HAP-1 (cell line): ENCODE measurements at places on chromosomes 1 and 21.

DNA sequence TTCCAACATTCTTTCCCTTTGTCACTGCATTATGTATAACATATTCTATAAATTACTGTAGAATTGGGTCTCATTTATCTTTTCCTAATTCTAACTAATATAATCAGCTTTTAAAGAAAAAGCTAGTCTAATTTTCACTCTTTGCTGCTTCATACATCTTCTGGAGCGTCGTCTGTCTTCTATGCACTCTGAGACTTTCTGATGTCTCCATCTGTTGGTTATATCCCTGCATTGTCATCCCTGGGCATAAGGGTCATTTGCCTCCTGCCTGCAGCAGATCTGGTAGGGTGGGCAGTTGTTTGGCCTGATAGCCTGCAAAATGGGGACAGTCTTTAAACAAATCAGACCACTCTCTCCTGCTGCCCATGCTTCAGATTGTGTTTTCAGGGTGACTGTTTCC lies 40.8 kb upstream of the DYNLT5 start:
- DNase-seq, result no peak

DNA sequence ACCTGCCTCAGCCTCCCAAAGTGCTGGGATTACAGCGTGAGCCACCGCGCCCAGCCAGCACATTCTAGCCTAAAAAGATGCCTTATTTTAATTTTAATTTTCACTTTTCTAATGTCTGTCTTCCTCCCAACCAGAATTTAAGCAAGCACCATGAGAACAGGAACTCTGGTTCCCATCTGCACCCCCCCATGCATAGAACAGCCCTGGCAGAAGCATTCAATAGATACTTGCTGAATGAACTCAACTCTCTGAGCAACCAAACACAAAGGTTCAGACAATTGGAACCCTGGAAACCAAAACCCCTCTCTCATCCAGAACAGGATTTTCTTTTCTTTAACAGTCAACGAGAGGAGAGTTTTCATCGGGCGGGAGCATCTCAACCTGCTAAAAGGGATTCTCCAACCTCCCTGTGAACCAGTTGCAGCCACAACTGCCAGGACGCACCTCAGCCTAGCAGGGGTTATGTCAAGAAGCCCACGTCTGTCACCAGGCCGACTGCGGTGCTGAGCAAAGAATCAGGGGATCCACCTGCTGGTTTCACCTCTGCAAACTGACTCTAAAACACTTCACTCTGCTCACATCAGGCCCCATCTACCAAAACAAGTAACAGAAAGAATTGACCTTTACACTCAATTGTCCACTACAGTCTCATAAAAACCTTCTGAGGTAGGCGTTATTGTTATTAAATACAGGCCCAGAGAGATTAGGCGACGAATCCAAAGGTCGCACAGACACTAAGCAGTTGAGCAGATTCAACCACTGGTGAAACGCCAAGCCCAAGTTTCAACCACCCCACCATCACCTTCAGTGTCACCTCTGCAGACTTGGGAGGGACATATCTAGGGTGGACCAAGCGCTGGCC lies 1.7 kb downstream of the KIAA2013 start:
- no peak for DNase-seq

GRCh38 chr1:88777604-88778149 lies 93.6 kb downstream of the PKN2 start:
- no peak for DNase-seq

- no peak for DNase-seq
These were observed 13.5 kb downstream of the PLA2G2D start for GRCh38 chr1:20105856-20106255.

- DNase-seq, result no peak
These were observed 15.7 kb downstream of the AVPR1B start for GRCh38 chr1:206101351-206102045.

GRCh38 chr1:244171241-244171985 lies 120.3 kb downstream of the ZBTB18 start:
- no peak for DNase-seq

DNA sequence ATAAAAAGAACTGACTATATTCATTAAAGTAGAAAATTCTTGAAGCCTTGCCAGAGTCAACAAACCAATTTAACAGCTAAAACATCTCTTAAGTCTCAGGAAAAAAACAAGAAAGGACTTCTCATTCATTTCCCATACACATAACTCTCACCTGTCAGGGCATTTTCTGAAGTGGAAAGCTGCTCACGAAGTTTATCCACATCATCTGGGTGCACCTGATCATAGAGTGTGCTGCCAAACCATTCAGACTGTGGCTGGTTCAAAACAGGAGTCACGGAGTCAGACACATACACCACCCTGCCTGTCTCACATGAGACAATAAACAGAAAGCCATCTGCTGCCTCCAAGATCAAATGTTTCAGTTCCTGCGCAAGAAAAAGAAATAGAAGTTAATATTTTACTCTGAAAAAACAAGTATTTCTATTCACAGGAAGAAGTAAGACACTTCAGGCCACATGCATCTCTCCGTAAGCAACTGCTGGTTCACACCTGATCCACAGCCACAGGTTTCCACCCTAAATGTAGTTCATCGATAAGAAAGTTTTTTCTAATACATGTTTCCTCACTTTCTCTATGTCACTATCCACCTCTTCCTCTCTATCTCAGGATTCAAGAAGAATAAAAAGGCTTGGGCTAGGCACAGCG lies 28.2 kb upstream of the CTSK start:
- DNase-seq, result no peak

GRCh38 chr1:211783897-211784296 lies 46.7 kb downstream of the LPGAT1 start:
- DNase-seq, result no peak

GRCh38 chr1:93384656-93385055 lies 38.9 kb downstream of the DR1 start:
- no peak for DNase-seq

- DNase-seq, result no peak
These were observed 88.7 kb downstream of the RABGAP1L start for GRCh38 chr1:174248041-174248440.

GRCh38 chr1:58890113-58890512 lies 106.3 kb upstream of the JUN start:
- DNase-seq, result no peak

- no peak for DNase-seq
These were observed 741 bp downstream of the DUSP10 start for GRCh38 chr1:221740993-221741702.

DNA sequence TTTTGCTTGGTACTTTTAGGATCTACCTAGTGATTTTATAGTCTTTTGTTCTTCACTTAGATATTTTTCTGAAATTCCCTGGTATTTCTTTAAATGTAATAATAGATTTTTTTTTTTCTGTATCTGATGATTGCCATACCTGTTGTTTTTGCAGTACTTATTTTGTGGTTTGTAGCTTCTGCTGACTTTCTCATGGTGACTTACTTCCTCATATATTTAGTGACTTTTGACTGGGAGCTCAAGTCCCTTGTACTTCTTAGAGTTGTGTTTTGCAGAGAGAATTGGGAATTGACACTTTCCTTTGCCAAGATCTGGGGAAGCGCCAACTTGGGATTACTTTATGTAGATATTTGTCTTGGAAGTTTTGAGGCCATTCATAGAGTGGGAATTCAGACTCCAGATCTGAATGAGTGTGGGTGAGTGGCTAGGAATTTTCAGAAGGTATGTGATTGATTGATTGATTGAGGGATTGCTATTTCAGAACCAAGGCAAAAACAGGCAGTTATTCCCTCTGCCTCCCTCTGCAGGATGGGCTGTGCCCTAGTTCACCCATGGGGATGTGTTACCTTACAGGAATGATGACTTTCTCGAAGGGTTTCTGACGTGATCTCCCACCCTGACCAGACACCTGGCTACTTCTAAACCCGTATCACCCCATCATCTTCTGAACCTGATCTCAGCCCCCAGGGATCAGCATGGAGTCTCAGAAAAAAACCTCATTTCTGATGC lies 219.5 kb downstream of the URB2 start:
- no peak for DNase-seq

DNA sequence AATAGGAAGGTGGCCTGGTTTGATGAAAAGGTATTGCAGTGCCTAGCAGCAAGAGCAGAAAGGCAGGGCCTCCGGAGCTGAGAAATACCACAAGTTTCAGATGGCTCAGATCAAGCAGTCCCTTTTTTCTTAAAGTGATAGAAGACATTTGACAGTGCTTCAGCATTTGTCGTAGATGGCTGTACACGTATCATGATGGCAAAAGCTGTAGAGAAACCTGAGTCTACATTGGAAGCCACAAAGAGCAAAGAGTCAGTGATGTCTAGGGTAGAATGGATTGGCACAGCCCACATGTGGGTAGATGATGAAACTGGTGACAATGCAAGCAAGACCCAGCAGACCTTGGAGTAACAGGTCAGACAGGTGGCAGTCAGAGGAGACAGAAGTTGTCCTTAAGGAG lies 101.3 kb upstream of the ARTN start:
- DNase-seq, result no peak
